ENCODE measurements at places on chromosomes 6 and 20. TPM values are rescaled to one million over a fixed set of nuclear protein-coding genes. Genes with fewer than 3 reads are reported as not detected.

The SUN5 gene
- total RNA-seq = not detected

The LY6G6F gene
- total RNA-seq = not detected

The GRM4 gene
- not detected for total RNA-seq

The CLDN20 gene
- total RNA-seq = not detected

The OPRL1 gene
- total RNA-seq = 1.5 TPM

The CST4 gene
- total RNA-seq = not detected

The CST5 gene
- not detected for total RNA-seq

The HINT3 gene
- total RNA-seq = 21.1 TPM

The IPCEF1 gene
- 3.6 TPM for total RNA-seq

The ABHD16A gene
- total RNA-seq = 41.8 TPM

The NRSN1 gene
- total RNA-seq = not detected

The SOX12 gene
- 2.2 TPM for total RNA-seq
